ENCODE measurements at places on chromosomes 13 and 19.
A peak's percentile ranks its signal among the peaks of the same experiment; 100 is the strongest.

DNA sequence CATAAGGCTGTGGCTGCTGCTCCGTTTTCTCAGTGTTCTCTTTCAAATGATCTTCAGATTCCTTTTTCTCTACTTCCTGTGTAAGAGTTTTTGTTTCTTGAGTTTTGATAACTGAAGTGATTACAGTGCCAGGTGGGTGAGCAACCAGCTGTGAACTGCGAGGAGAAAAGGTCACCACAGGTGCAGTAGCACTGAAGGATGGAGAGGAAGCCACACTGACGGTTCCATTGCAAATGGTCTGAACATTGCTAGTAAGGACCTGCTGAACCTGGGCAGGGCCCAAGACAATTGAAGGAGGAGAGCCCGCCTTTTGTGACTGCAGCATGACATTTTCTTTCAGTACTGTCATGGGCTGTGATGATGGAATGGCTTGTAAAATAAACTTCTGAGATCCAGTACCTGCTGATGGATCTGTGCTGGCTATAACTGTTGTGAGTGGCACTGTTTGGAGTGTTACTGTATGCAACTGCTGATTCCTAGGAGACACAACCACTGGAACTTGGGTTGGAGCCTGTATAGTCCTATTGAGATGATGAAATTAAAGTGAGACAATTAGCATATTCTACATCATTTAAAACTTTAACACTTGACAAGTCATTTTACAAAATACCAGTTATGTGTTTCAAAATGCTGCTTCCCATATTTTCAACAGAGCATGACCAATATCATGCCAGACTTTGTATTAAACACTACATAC is 85.5 kb downstream of the ELF1 start:
- DNase-seq, result no peak

- no peak for DNase-seq
These were observed 476.7 kb downstream of the RFC3 start for GRCh38 chr13:34294483-34295129.

DNA sequence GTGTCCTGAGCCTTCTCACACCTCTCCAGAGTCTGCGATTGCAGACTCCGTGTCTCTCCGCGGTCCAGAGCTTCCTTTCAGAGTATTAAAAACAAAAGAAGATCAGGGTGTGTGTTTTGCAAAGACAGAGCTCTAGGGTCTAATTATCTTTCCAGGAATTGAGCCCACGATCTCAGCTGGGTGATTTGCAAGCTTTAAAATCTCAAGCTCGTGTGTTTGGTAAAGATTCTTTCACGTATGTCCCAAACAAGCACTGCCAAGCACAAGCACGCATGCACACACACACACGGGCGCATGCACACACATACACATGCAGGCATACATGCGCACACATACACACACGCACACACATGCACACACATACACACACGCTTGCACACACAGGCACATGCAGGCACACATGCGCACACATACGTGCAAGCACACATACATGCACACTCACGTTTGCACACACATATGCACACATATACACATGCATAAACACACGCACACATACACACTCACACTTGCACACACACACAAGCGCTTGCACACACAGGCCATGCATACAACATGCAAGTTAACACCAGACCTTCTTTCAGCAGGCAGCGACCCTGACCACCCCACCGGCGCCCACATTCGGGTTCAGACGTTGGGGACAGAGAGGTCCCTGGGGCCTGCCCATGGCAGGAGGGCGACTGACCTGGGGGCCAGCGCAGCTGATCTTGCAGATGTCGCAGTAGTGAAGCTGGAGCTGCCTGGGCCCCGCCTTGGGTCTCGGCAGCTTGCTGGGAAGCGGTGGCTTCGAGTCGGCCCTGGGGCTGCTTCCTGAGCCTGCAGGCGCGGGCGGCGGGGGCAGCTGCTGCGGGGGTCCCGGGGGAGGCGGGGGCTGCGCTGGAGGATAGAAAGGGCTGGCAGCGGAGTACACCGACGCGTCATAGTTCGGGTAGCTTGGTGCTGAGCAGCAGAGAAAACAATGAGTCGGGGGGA is 37.9 kb downstream of the ZFR2 start:
- DNase-seq, result no peak

GRCh38 chr13:102680842-102681740 is 13.8 kb downstream of the METTL21C start:
- DNase-seq, result no peak

DNA sequence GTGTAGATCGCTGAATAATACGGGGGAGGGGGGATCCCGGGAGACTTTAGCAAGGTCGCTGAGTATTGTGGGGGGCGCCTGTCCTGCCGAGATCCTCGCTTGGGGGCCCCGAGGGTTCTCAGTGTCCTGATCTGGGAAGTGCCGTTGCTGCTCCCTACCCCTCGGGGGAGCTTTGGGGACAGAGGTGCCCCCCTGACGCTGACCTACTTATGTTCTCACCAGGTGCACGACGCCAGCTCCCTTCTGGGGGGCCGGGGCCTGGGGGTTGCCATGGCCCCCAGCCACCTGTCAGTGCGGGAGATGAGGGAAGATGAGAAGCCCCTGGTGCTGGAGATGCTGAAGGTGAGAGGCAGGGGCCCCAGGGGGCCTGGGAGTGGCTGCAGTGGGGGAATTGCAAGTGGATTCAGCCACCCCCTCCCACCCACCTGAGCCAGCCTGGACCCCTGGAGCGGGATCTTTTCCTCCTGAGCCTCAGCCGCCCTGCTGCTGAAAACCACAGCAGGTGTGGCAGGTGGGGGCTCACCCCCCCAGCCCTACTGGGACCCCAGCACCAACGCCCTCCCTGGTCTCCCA is 537 bp downstream of the NAT14 start:
- DNase-seq, result no peak

GRCh38 chr13:110767476-110767875 is 54.0 kb downstream of the ING1 start:
- no peak for DNase-seq

DNA sequence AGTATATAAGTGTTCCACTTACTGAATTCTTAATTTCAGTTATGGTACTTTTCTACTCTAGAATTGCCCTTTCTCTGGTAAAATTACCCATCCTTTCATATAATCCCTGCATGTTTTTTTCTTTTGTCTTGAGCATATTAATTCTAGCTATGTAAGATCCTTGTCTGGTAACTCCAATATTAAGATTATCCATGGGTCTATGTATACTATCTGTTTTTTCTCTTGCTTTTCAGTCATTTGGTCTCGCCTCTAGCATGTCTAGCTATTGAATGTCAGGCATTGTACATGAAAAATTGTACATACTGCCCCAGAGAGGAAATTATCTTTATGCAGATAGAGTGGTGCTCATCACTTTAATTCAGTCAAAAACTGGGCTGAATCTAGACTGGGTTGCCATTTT is 50.4 kb upstream of the CALM3 start:
- no peak for DNase-seq

- DNase-seq, result no peak
These were observed 1.0 kb upstream of the CKM start for GRCh38 chr19:45323671-45324081.

DNA sequence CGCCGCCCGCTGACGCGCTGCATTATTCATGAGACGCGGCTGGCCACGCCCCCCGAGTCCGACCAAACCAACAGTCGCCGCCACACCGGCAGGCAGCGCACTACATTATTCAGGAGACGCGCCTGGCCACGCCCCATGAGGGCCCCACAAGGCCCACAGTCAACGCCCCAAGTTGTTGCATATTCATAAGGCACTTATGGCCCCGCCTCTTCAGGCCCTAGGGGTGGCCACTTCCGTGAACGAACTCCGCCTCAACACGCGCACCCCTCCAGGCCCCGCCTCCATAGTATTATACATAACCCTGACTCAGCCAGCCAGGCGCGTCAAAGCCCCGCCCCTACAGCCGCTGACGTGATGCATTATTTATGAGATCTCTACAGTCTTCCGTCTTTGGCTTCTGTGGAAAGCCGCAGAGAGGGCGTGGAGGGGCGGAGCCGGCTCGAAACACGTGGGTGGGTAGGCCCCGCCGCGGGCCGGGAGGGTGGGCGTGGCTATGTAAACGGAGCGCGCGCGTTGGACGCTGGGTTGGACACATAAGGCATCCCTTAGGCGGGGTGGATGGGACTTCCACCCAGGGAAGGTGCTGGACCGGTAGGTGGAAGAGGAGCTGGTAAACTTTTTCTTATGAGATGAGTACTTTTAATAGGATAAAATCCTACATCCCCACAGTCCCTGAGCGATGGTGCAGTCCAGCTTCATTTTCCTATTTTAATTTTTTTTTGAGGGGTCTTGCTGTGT is 423 bp upstream of the ELL start:
- peak; percentile 99 for DNase-seq

DNA sequence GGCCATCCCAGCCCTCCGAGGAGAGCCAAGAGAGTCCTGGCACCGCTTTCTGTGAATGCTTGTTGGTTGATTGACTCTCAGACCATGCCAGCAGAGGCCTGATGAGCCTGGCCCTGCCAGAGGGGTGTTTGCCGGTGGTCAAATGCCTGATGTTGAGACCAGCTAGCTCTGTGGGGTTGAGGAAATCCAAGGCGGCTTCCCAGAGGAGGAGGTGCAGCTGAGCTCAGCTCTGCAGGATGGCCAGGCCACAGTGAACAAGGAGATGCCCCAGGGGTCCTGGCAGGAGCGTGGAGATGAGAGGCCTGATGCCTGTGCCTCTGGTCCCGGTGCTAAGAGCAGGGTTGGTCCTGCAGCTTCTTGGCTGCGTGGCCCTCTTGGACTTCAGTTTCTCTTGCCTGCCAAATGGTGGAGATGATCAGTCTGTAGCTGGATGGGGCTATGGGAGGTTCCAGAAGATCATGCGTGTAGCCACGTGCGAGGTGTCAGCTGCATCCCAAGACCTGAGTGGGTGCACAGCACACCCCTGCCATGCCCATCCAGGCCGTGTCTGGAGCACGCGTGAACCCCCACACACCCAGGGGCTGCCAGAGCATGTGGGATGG is 16.8 kb downstream of the NFIC start:
- no peak for DNase-seq

GRCh38 chr13:41409611-41410010 is 47.7 kb upstream of the RGCC start:
- no peak for DNase-seq

DNA sequence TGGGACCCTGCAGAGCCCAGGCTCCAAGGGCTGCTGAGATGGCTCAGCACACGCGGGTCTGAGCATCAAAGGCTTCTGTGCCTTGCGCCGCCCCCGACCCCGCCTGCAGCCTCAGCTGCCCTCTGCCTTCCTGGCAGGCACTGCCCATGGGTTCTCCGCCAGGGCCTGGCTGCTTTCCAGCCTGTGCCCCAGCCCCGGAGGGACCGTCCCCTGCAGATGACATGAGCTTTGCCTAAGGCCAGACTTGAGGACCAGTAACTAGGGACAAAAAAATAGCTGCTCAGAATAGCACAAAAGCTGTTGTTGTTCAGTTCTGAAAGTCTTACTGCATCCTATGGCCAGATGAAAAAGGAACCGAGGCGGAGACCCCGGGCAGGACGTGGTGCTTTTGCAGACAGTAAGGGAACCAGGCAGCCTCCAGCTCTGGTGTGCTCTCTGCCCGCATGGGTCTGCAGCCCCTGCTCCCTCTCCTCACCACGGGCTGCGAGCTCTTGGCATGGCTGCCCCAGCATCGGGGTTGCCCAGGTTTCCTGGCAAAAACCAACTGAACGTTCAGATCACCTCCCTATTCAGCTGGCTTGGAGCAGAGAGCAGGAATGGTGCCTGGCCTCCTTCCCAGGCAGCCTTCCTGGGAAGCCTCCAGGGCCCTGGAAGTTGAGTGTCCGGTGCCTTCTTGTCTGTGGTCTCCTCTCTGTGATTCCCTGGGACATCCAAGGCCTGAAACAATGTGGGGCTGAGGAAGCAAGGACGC is 12.5 kb upstream of the CFAP97D2 start:
- DNase-seq, result no peak

- DNase-seq, result no peak
These were observed 363.6 kb upstream of the NBEA start for GRCh38 chr13:34578471-34578870.

DNA sequence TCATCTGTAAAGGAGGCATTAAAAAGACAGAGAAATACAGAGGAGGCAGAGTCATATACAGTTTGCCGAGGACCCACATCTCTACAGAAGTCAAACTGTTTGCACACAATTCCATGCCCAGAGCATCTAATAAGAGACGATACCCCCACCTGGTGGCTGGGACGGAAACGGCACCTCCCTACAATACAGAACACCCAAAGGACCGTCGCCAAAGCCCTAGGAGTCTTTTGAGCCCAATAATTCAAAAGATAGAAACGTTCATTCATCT is 703 bp upstream of the PLEKHG2 start:
- peak; percentile 95 for DNase-seq

GRCh38 chr19:4775627-4776152 is 15.8 kb upstream of the FEM1A start:
- no peak for DNase-seq

- no peak for DNase-seq
These were observed 764.1 kb upstream of the SLITRK6 start for GRCh38 chr13:86563308-86563707.

GRCh38 chr19:35882114-35882832 is 13.9 kb downstream of the APLP1 start:
- DNase-seq, result no peak

DNA sequence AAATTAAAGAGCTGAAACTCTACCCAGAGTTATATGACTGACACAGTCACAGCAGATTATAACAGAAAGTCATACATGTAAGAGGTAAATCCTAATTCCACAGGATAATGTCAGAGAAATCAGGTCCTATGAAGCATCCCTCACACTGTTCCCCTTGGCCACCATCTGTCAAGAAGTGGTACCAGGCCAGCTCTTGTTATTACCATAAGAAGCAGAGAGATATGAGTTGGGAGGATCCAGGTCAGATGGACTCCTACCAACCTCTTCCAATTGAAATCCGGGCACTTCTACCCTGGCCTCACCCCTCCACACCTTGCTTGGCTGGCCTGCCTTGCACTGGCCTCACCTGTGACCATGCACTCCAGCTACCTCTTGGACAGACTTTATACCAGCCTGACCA is 353.2 kb downstream of the DNAJC15 start:
- DNase-seq, result no peak

GRCh38 chr13:35643625-35644024 is 167.1 kb upstream of the MAB21L1 start:
- no peak for DNase-seq

DNA sequence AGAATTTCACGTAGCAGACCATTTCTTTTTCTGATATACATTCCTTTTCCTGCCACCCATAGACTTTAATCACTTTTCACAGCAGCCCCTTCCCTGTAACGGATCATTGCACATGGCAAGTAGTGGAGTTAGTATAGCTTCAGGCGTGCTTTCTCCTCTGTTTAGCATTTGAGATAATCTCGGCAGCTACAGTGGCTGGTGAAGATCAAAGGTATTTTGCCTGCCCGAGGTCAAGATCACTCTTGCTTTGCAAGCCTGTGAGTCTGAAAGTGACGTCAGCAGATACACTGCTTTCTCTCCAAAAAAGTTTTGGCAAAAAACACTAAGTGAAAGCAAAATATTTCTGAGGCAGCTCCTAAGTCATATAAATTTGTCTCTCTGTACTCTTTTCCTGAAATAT is 260.0 kb downstream of the NDFIP2 start:
- no peak for DNase-seq

- no peak for DNase-seq
These were observed 13.4 kb upstream of the ERFL start for GRCh38 chr19:41941410-41942202.

- no peak for DNase-seq
These were observed 51.6 kb upstream of the CACNA1A start for GRCh38 chr19:13557756-13558398.
